Posterior cingulate gyrus (tissue), 11 donors: ENCODE measurements at places on chromosomes 16 and 17.

DNA sequence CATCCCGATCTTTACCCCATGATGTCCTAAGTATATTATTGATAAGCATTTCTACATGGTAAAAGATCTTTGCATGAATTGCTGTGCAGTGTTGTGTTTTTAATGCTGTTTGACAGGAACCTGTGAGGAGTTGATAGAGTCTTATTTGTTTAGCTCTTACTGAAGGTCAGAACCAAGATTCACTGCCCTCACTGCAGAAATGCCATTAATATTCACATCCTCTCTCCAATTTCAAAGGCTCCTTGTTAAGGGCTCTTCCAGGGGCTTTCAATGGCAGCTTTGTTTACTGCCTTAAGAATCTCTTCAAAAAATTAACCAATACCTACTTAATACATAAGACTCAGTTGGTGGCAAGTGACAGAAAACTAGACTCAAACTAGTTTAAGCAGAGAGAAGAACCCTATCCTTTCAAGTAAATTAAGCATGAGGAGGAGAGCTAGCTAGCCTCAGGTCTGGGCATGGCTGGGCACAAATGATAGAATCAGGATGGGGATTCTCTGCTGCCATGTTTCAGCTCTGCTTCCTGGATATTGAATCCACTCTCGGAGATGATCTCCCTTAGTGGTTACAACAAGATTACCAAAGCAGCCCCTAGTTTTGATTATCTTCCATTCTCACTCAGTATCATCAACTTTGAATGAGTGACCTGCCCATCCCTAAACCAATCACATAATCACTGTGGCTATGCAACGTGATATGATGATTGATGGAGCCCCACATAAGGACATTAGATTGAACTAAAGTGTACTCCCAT is 311.8 kb downstream of the CDH11 start:
- no peak for DNase-seq

DNA sequence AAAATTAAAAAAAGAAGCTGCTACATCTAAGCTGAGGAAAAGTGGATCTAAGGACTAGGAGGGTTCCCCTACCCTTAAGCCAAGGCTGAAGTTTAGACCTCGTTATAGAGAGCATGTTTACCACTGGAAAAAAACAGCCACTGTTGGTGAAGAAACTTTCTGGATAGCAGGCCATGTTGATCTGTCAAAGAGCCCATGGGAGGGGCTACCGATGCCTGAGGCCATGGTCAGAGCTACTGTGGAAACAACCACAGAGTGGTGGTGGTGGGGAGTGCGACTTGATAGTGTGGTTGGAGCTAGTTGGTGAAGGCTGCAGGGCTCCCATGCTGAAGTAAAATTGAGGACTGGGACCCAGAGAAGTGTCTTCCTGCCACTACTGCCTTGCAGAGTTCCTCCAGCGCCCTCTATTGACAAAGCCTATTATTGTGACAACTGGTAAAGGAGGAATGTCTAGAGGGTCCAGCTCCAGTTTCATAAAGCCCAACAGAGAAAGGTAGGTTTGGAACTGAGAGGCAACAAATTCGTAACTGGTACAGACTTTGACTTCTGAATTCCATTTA is 12.7 kb upstream of the FAM20A start:
- peak; percentile 14 for DNase-seq

GRCh38 chr17:35514564-35514963 is 22.9 kb downstream of the SLFN12L start:
- no peak for DNase-seq

DNA sequence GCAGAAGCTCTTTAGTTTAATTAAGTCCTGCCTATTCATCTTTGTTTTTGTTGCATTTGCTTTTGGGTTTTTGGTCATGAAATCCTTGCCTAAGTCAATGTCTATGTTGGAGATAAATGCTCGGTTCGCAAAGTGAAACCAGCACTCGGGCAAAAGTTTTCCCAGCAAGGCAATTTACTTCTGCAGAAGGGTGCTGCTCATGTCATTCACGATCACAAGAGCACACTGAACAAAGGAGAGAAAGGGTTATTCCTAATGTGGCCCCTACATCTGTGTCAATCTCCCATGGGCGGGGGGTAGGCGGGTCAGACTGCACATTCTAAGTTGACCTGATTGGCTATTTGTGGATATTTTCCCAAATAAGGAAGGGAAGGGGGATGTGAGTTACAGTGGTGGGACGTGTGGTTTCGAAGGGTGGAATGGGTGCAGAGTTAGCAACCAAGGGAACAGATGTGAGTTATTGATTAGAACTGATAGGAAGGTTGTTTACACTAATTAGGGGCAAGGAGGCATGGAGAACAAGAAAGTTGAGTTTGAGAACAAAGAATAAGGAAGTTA is 23.0 kb downstream of the ATF7IP2 start:
- DNase-seq: no peak

DNA sequence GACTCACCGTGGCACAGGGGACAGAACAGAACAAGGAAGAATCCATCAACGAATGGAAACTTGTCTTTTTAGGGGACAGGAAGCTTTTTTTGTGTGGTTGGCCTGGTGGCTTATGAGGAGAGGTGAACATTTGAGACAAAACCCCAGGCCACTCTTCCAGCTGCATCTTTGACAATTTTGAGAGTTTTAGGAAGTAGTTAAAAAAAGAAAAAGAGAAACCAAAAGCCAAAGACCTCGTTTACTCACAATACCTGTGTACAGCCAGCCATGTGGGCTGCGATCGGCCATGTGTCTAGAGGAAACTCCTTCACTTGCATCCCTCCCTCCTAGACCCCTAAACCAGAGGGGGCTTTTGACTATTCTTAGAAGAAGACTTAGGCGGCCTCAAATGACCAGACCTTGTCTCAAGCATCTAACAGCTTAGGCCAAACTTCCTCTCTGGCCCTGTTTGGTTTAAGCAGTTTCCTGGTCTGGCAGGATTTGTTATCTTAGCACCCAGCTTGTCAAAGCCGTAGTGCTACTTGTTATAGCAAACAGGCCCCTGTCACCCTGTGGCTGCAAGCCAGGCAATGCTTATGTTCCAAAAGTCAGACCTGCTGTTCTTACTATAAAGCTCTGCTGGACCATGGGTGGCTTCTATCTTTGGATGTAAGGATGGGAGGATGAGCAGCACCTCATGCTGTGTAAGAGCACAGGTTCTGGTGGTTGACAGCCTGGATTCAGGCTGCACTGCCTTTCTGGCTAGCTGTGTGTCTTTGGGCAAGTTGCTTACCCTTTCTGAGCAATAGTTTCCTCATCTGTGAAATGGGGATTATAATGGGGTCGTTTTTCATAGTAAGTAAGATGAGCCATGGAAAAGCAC is 17.7 kb downstream of the KSR1 start:
- DNase-seq: no peak

GRCh38 chr16:23700509-23700908 is 12.5 kb downstream of the ERN2 start:
- DNase-seq: peak; percentile 35

GRCh38 chr16:12458591-12459358 is 344.9 kb downstream of the CPPED1 start:
- DNase-seq: no peak

- DNase-seq: no peak
Measured at GRCh38 chr16:82345318-82345717, 175.3 kb upstream of the MPHOSPH6 start.

DNA sequence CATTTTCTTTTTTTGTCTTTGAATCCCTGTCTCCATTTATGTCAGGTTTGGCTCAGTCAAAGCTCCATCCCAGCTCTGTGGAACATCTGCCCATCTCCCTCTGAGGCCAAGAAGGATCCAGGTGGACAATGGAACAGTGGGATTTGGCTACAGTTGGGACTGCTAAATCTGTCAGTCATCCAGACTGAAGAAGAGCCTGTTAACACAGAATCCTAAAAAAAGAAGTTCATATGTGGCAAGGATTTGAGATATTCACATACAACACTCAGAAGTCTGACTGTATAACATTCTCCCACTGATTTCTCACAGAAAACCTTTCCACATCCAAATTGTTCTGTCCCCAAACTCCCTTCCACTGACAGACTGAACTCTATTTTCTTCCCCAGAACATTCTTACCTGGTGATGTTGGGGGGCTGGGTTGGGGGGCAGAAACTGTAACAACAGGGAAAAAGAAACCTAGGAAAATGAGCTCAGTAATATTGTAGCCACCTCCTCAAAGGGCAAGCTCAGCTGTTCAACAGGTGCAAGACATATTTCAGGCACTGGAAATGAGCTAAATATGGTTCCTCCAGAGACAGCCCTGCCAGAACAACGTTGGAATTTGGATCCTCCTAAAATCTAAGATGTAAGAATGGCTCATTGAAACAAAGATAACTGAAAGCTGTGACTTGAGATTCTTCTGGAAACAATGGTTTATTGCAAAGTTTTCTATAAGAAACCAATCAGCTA is 301.5 kb upstream of the CDH5 start:
- no peak for DNase-seq

GRCh38 chr17:68870976-68871375 is 84.2 kb downstream of the ABCA8 start:
- no peak for DNase-seq
